ENCODE measurements at places on chromosomes 12 and 14. TPM values are rescaled to one million over a fixed set of nuclear protein-coding genes. Genes with fewer than 3 reads are reported as not detected.

Gene ALDH2
- 0.45 TPM for polyA plus RNA-seq

GRCh38 chr12:6253278-6253677 is 53.1 kb downstream of the CD9 start:
- H3K27me3 ChIP-seq: no peaks in the 10 kb centered on the region
- no peaks in the 10 kb centered on the region for H3K4me1 ChIP-seq
- H3K4me3 ChIP-seq: no peak overlapping the region

Gene ADAMTS20
- not detected for polyA plus RNA-seq

Gene RNASE7
- polyA plus RNA-seq: not detected

DNA sequence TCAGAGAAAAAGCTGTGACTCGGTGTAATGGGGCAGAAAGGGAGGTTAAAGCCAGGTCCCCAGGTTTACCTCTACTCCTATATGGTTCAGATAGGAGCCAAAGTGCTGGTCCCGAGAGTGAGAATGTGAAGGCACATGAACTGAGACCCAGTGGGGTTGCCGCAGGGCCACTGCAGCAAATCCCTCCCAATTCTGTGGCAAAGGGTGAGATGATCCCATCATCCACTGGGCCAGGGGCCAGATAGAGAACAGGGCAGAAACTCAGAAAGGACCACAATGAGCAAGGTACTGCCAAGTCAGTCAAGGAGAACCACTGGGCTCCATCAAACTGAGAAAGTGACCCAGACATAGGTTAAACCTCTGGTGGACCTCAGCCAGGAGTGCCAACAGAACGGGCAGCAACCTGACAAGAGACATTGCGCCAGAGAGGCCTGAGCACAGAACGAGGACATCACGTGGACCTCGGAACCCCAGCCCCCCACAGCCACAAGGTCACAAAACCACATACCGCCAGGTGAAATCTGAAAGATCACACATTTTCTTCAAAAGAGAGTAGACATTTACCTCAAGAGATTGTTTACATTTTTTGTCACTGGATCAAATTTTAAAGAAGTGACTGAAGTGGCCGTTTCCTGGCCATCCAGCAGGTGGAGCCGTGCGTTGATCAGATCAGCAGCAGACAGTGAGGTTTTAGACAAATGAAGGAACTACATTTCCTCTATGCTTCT is 20.5 kb upstream of the ITPR2 start:
- H3K36me3 ChIP-seq: no peaks in the 10 kb centered on the region
- no peak overlapping the region for H3K4me3 ChIP-seq
- no peaks in the 10 kb centered on the region for H3K27me3 ChIP-seq
- H3K27ac ChIP-seq: no peak overlapping the region
- no peaks in the 10 kb centered on the region for H3K4me1 ChIP-seq

- H3K4me1 ChIP-seq: no peaks in the 10 kb centered on the region
- DNase-seq: no peak
- H3K4me3 ChIP-seq: no peak overlapping the region
- H3K36me3 ChIP-seq: no peaks in the 10 kb centered on the region
- H3K27me3 ChIP-seq: no peaks in the 10 kb centered on the region
- H3K27ac ChIP-seq: no peak overlapping the region
These were observed 43.1 kb upstream of the GXYLT1 start for GRCh38 chr12:42187799-42188198.

GRCh38 chr12:79250186-79250585 is 385.6 kb downstream of the SYT1 start:
- no peaks in the 10 kb centered on the region for H3K4me1 ChIP-seq
- DNase-seq: no peak
- no peak overlapping the region for H3K27ac ChIP-seq
- H3K27me3 ChIP-seq: no peaks in the 10 kb centered on the region
- H3K36me3 ChIP-seq: no peaks in the 10 kb centered on the region

DNA sequence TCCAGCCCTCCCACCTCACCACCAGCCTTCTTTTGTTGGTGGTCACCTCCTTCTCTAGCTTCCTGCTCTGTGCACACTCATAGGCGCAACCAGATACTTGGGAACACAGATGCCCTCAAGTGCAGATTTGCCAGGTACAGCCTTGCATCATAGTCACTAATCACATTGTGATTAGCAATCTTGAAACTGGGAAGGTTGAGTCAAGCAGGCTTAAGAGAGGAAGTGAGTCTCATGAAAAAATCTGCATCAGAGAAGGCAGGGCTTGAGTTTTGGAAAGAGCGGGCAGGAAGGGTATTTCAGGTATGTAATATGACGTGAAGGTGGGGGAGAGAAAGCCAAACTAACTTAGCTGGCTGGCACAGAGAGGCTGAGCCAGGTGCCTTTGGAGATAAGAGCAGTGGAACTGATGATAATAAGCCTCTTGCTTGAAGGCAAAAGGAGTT is 2.7 kb upstream of the RABGGTA start:
- peaks cover 37% of the 10 kb centered on the region for H3K4me1 ChIP-seq
- H3K27me3 ChIP-seq: no peaks in the 10 kb centered on the region

Gene GLIPR1L1
- polyA plus RNA-seq: not detected

DNA sequence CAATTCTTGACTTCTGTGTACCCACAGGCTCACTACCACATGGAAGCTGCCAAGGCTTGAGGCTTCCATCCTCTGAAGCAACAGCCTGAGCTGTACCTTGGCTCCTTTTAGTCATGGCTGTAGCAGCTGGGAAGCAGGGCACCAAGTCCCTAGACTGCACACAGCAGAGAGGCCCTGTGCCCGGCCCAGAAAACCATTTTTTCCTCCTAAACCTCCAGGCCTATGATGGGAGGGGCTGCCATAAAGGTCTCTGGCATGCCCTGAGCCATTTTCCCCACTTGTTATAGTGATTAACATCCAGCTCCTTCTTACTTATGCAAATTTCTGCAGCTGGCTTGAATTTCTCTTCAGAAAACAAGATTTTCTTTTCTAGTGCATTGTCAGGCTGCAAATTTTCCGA is 121.8 kb downstream of the RPS6KA5 start:
- no peaks in the 10 kb centered on the region for H3K4me1 ChIP-seq
- no peak overlapping the region for H3K27ac ChIP-seq
- no peaks in the 10 kb centered on the region for H3K27me3 ChIP-seq
- no peak overlapping the region for H3K4me3 ChIP-seq
- H3K36me3 ChIP-seq: peaks cover 10% of the 10 kb centered on the region

- no peaks in the 10 kb centered on the region for H3K27me3 ChIP-seq
- peak overlapping the region; percentile 2 for H3K4me3 ChIP-seq
- H3K36me3 ChIP-seq: no peaks in the 10 kb centered on the region
- H3K4me1 ChIP-seq: peaks cover 60% of the 10 kb centered on the region
These were observed 27.7 kb downstream of the WNK1 start for GRCh38 chr12:779745-780734.

DNA sequence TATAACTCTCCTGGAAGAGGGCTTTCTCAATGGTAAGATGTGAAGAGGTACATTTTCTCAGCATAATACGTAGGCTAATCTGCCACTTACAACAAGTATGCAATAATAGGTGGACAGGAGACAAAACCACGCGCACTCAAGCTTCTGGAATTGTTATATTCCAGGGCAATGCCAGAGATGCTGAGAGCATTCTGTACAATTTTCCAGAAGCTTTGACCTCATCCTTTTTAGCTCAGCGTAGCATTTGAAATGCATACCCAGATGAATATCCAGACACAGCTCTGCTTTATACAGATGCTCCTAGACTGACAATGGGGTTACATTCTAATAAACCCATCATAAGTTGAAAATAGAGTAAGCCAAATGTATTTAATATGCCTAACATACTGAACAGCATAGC is 1492.4 kb upstream of the FLRT2 start:
- DNase-seq: no peak
- H3K4me1 ChIP-seq: no peaks in the 10 kb centered on the region
- H3K27me3 ChIP-seq: no peaks in the 10 kb centered on the region
- no peak overlapping the region for H3K27ac ChIP-seq

DNA sequence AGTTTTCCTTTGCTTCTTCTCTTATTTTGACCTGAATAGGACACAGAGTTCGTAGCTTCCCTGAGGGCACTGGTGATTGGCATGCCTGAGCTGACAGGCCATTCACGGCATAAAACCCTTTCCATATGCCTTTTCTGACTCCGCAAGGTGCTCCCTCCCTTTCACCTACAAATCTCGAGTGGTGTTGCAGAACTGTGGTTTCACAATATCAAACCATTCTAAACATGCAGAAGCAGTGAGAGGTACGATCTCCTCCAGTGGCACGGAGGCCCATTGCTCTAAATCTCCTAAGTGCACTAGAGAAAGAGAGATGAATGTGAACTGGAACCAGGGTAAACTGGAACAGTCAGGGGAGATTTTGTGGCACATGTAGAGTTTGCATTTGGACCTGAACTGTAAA is 23.9 kb downstream of the CLSTN3 start:
- H3K4me3 ChIP-seq: no peak overlapping the region
- H3K27ac ChIP-seq: no peak overlapping the region
- no peak for DNase-seq

- H3K4me1 ChIP-seq: peaks cover 19% of the 10 kb centered on the region
- no peak overlapping the region for H3K27ac ChIP-seq
- no peak for DNase-seq
- H3K36me3 ChIP-seq: no peaks in the 10 kb centered on the region
- H3K4me3 ChIP-seq: no peak overlapping the region
These were observed 3.8 kb downstream of the ARHGEF25 start for GRCh38 chr12:57614948-57615500.

Gene AQP6
- not detected for polyA plus RNA-seq

DNA sequence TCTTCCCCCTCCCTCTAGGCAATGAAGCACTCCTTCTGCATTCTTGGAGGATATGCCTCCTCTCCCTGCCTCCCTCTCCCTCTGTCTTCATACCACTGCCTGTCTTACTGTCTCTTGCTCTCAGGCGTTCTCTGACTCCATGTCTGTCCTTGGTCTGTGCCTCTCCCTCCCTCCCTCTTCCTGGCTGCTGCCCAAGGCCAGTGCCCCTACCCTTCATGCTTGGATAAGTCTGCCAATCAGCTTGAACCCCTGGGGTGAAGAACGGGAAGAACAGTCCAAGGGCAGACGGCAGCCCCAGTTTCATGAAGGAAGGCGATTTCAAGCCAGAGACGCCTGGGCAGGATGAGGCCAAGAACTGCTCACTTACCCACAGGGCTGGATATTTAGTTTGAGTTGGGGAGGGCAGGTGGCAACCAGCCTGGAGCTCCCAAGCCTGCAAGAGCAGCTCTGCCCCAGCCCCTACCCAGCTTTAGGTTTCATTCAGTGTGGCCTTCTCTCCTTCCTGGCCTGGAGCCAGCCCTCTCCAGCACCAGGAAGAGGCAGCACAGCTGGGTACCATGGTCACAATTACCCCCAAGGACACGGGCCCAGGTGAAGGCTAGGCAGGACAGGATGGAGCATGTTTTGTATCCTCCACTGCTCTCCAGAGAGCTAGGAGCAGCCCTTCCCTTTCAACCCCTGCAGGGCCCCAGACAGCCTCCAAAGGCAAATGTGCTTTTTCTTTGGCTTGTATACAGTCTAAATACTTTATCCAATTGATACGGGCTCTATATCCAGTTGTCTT is 35.8 kb upstream of the LTBP2 start:
- no peak overlapping the region for H3K4me3 ChIP-seq
- DNase-seq: no peak
- no peak overlapping the region for H3K27ac ChIP-seq
- H3K4me1 ChIP-seq: no peaks in the 10 kb centered on the region
- no peaks in the 10 kb centered on the region for H3K27me3 ChIP-seq

GRCh38 chr14:70857496-70857890 is 48.2 kb upstream of the MAP3K9 start:
- no peak for DNase-seq
- no peak overlapping the region for H3K27ac ChIP-seq
- H3K27me3 ChIP-seq: no peaks in the 10 kb centered on the region

GRCh38 chr12:22228022-22228875 is 106.3 kb downstream of the ST8SIA1 start:
- no peak for DNase-seq
- H3K27me3 ChIP-seq: no peaks in the 10 kb centered on the region
- no peaks in the 10 kb centered on the region for H3K36me3 ChIP-seq
- H3K4me1 ChIP-seq: no peaks in the 10 kb centered on the region

Gene KRT71
- polyA plus RNA-seq: not detected

Gene KRT79
- polyA plus RNA-seq: not detected

Gene STON2
- polyA plus RNA-seq: not detected

GRCh38 chr12:62006076-62006732 is 254.0 kb upstream of the USP15 start:
- no peaks in the 10 kb centered on the region for H3K4me1 ChIP-seq
- H3K27me3 ChIP-seq: no peaks in the 10 kb centered on the region
- no peak overlapping the region for H3K4me3 ChIP-seq
- H3K27ac ChIP-seq: no peak overlapping the region
- DNase-seq: no peak
- no peaks in the 10 kb centered on the region for H3K36me3 ChIP-seq

Gene KCNA1
- polyA plus RNA-seq: not detected

GRCh38 chr14:82190742-82191141 is 657.1 kb upstream of the SEL1L start:
- no peak overlapping the region for H3K27ac ChIP-seq
- no peaks in the 10 kb centered on the region for H3K36me3 ChIP-seq
- H3K4me3 ChIP-seq: no peak overlapping the region
- no peak for DNase-seq
- H3K4me1 ChIP-seq: no peaks in the 10 kb centered on the region
- no peaks in the 10 kb centered on the region for H3K27me3 ChIP-seq

DNA sequence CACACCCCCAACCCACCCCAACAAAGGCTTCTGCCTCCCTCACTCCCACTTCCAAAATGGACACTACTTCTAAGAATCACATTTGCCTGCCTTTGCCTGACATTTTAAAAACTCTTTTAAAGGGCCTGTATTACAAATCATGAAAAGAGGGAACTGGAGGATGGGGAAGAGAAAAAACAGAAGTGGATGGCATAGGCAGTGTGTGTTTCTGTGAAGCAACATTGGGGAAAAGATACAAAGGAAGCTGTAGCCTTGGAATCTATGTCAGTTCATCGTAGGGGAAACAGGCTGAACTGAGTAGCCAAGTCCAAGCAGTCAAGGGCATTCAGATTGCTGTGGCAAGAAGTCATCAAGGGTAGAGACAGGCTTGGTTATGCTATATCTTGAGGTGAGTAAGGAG is 273.9 kb downstream of the BTG1 start:
- no peak overlapping the region for H3K4me3 ChIP-seq
- H3K27ac ChIP-seq: no peak overlapping the region
- H3K4me1 ChIP-seq: peaks cover 57% of the 10 kb centered on the region
- H3K36me3 ChIP-seq: no peaks in the 10 kb centered on the region

- no peak overlapping the region for H3K27ac ChIP-seq
- H3K36me3 ChIP-seq: no peaks in the 10 kb centered on the region
- H3K27me3 ChIP-seq: no peaks in the 10 kb centered on the region
- DNase-seq: no peak
- H3K4me1 ChIP-seq: no peaks in the 10 kb centered on the region
These were observed 62.6 kb upstream of the TMCC3 start for GRCh38 chr12:94712815-94713515.

DNA sequence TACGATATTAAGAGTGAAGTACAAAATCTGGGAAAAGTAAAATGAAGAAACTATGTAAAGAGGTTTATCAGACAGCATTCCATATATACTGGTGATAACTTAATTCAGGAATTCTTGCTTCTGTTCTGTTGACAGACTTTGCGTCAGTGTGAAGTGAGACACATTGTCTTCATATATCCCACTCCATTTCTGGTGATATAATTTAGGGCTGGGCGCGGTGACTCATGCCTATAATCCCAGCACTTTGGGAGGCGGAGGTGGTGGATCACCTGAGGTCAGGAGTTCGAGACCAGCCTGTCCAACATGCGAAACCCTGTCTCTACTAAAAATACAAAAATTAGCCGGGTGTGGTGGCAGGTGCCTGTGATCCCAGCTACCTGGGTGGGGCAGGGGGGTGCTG is 20.3 kb upstream of the RAD52 start:
- no peak overlapping the region for H3K27ac ChIP-seq
- no peaks in the 10 kb centered on the region for H3K36me3 ChIP-seq
- no peak overlapping the region for H3K4me3 ChIP-seq

Data from CD8-positive, alpha-beta memory T cell (primary cell).